HTR-8/SVneo (cell line): ENCODE measurements at places on chromosomes 5 and 9.

- no peak for DNase-seq
Measured at GRCh38 chr5:52825826-52826225, 38.1 kb downstream of the ITGA1 start.

GRCh38 chr5:181190711-181191525 is 14.1 kb downstream of the TRIM7 start:
- DNase-seq = no peak

DNA sequence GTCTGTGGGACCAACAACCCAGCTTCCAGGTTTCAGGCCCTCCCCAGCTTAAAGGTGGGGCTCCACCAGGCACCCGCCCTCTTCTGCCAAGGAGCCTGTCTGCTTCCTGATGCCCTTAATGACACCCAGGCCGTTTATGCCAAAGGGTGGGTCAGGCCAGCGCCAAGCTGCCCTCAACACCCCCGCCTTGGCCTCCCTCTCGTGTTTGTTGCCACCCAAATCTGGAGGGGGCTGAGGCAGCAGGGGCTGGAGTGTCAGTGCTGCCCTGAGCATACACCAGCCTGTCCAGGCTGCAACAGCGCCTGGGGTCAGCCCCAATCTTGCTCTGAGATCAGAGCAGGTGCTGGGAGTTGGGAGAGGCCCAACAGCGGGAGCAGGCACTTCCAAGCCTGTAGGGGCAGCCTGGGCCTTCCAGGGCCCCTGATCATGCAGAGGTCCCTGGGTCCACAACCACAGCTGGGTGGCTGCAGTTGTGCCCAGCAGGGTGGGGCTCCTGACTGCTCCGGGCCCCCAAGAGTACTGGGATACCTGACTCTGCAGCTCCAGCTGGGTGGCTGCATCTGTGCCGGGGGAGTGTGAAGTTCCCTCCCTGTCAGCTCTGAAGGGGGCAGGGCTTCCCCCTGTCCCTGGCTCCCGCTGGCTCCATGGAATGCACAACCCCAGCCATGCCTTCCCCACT is 34.5 kb upstream of the TYRP1 start:
- DNase-seq = no peak

- DNase-seq = peak; percentile 22
Measured at GRCh38 chr5:60810438-60811085, 33.5 kb downstream of the ELOVL7 start.

DNA sequence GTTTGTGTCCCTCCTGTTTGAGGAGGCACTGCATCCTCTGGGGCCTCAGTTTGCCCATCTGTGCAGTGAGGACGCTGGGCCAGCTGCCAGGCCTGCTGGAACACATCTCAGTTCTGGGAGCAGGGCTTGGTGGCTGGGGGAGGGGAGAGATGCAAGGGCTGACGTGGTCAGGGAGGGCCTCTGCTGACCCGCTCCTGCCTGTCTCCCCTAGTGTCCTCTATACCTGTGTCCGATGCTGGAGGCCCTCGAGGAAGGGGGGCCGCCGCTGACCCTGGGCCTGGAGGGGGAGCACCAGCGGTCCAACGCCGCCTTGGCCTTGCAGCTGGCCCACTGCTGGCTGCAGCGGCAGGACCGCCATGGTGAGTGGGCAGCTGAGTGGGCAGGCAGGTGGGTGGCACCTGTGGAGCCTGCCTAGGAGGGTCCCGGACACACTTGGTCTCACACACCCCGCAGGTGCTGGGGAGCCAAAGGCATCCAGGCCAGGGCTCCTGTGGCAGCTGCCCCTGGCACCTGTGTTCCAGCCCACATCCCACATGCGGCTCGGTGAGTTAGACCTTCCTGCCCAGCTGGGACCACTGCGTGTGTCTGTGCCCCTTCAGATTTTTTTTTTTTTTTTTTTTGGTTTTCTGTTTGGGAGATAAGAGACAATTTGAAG is 5.8 kb downstream of the FPGS start:
- no peak for DNase-seq

DNA sequence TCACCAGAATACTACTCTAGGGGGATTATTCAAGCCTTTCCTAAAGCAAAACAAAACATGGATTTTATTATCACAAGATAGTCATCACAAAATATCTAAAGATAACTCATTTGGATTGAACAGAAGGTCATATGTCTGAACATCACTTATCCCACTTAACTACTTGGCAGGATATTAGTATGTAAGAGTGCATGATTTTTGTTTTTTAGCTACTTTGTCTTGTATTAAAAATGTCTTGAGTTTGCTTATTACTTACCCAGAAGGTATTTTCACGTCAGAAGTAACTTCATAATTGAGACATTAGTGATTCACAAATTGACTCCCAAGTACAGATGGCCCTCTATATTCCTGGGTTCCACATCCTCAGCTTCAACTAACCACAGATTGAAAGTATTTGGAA is 113.8 kb downstream of the TLE4 start:
- no peak for DNase-seq

GRCh38 chr9:133734590-133735414 is 3.4 kb downstream of the SARDH start:
- no peak for DNase-seq

GRCh38 chr9:97851446-97851883 is 1.6 kb upstream of the FOXE1 start:
- no peak for DNase-seq
